Myocyte (in vitro differentiated cells): ENCODE measurements at places on chromosomes 2 and 18. TPM values are rescaled to one million over a fixed set of nuclear protein-coding genes. Genes with fewer than 3 reads are reported as not detected.
A peak's percentile ranks its signal among the peaks of the same experiment; 100 is the strongest.

DNA sequence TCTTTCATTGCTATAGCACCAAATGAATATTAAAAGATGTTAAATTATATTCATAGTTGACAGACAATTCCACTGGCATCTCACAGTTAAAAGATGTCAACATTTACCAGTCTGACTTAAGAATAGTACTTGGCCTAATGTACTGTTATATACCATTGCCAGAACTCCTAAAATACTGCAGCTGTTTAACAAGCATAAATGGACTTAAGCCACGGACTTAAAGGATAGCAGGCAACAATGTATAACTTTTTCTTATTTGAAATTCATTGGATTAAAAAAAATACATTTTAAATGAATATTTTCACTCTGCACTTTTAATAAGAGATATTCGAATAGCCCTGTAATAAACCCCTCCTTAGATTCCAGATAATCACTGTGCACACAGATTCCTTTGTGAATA, 3.8 kb downstream of the TCF4 start:
- DNase-seq, result no peak

DNA sequence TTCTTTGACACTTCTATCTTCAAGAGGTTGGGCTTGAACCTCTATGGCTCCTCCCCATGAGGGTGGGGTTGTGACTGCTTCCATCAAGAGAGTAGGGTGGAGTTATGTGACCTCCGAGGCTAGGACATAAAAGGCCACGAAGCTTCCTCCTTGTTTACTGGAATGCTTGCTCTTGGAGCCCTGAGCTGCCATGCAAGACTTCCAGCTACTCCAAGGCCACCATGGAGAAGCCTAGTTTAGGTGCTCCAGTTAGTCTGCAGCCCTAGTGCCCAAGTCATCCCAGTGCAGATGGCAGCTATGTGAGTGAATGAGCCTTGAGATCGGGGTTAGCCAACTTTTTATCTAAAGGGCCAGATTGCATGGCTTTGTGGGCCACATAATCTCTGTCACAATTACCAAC, 2.4 kb upstream of the MERTK start:
- no peak for DNase-seq

- no peak for DNase-seq
These were observed 9.5 kb downstream of the NFATC1 start for GRCh38 chr18:79405019-79405780.

DNA sequence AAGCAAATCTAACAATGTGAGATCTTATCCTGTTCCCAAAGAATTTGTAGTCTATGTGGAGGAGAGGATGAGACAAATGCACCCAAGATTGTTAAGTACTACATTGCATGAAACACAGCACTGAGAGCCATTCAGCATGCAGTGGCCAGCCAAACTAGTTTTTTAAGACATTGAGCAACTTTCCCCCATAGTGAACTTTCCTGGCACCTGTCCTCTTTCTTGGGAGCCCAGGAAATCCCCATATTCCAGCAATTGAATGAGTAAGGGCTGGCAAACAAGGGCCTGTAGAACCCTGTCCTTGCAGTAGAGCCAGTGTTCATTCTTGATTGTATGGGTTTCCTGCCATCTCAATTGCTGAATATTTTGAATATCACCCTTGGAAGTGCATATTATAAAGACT, 58.8 kb upstream of the FIGN start:
- DNase-seq, result no peak

GRCh38 chr2:65309699-65310098, 82.1 kb downstream of the ACTR2 start:
- DNase-seq, result no peak

DNA sequence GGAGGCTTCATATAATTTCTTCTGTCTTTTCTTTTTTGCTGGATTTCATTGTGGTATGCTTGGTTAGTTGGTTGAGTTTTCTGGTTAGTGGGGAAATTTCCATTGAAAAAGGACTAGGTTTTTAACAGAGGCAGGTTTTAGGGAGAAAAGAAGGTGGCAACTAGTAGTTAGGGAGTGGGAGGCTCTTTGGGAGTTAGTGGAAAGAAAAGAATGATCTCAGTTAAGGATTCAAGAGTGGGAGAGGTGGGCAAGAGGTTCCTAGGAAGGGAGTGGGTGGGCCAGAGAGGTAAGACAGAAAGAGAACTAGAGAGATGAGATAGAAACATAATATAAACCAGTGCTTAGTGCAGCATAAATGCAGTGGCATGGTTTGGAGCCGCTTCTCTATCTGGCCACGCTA, 96.9 kb downstream of the SPTBN1 start:
- no peak for DNase-seq

DNA sequence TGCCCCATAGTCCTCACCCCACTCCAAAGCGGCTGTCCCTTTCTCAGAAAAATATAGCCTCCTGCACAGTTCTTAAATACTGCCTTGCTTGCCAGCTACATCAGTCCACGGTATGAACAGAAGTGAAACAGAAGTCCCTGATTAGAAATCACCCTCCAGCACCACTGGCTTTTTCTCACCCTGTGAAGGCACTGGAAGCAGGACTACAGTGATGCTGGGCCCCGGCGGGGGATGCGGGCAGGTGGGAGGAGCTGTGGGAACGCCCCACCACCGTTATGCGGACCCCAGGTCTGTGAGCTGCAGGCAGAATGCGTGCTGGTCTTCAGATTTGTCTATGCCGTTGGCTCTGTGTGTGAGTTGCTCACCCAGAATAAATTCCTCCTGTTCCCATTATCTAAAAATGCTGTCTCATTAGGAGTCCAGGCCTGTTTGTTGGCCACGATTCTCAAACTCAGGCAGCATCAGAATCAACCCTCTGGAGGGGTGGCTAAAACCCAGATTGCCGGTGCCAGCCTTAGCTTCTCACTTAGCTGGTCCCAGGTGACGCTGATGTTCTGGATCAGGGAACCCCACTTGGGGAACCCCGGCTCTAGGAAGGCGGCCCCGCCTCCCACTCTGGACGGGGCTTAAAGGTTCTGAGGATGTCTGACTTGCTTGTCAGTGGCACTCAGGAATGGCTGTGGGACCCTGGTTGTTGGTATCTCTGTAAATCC, 224.8 kb upstream of the PXDN start:
- DNase-seq, result no peak

GRCh38 chr2:196295005-196295404, 123.6 kb upstream of the STK17B start:
- peak; percentile 59 for DNase-seq

DNA sequence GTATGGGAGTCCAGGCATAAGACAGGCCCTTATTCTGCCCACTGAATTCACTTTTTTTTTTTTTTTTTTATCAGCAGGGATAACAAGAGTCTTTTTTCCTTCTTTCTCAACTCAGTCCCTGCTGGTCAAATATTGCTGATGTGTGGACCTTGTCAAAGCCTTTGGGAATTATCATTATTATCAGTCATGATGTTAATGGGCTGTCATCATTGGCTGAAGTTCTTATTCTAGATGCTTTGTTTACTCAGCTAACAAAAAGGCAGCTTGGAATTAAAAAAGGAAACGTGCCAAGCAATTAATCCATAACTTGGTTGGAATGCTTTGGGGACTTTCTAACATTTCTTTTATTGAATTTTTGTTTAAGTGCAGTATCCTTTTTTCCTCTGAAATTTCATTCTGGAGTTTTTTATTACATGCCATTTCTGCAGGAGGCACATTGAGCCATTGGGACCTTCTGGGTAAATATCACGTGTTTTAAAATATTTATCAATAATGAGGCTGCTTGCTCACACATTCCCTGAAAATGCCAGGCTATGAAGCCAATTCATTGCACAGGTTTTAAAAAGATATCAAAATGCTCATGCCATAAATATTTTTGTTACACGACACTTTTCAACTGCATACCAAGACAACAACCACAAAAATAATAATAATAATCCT, 246.3 kb downstream of the TXNL1 start:
- DNase-seq, result no peak

- DNase-seq, result no peak
These were observed 181.3 kb upstream of the ZNF521 start for GRCh38 chr18:25533218-25533617.

DNA sequence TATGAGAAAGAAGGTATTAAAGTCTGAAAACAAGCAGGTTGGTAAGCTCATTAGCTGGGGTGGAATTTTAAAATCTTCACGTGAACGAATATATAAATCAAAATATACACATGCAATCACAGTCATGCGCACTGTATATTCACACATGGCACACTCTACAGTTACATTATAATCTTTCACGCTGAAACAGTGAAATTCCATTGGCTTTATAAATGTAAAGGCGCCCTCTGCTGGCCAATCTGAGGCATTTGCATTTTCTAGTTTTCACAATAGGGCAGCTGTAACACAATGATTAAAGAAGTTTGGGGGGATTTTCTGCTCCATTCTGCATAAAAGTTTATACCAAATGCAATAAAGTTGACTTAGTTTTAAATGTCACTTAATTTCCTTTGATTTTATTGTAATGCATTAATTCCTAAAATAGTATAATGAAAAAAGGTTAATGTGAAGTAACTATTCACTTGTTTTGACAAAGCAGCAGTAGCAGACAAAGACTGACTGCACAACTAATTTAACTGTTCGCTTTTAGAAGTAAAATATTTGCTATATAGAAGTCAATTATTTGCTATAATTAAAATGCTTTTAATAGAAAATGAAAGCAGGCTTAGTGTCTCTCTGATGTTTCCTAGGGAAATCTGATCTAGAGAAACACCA, 17.2 kb downstream of the IFIH1 start:
- DNase-seq, result peak; percentile 67

DNA sequence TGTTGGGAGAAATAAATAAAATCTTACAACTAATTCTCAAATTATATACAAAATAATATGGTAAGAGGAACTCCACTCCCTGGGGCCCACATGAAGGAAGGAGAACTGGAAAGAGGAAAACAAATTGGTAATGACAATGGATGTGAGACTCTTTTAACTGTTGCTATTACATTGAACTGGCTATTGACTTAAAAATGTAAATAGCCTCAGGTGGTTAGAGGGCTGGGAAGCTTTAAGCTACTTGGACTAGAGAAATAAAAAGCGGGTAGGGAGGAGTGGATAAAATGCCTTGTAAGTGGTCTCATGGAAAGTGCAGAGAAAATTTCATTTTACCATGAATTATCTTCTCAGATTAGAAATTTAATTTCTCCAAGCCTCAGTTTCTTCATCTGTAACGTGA, 64.1 kb downstream of the KCNJ3 start:
- DNase-seq, result no peak

GRCh38 chr18:41226186-41226585, 728.8 kb upstream of the PIK3C3 start:
- DNase-seq, result no peak

DNA sequence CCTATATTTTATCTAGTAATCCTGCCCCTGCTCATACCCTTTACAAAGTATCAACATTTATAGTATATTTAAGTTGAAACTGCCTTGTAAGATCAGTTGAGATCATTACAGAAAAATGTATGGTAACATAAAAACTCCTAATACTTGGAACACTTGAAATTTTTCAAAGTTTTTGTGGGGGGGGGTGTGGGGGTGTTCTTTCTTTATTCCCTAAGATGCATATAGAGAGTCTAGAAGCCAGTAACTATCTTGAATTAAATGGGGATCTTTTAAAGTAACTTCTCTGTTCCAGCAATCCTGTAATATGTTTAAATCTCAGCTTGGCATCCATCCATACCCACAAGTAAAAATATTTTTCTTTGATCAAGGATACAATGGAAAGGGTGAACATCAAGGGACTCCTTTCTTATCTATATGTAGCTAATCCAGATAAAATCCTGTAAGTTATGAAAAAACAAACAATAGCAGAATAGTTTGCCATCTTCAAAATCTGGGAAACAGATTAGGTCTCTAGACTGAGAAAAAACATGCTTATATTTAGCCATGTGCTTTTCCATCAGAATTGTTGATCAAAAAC, 455.3 kb downstream of the MEIS1 start:
- no peak for DNase-seq

DNA sequence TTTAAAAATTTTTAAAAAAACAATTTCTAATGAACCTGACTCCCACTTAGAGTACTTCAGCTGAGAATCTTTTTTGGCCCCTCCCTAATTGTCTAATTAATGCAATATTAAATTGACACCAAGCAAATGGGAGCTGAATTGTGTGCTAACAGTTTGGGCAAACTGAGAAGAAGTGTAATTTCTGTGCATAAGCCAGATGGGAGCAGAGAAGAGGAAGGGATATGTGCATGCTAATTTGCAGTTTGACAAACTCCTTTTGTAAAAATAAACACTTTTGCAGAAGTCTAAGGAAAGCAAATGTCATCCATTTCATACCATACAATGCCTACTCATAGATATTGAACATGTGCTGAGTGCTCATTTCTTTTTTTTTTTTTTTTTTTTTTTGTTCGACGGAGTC, 332.0 kb downstream of the CYRIA start:
- DNase-seq, result no peak

DNA sequence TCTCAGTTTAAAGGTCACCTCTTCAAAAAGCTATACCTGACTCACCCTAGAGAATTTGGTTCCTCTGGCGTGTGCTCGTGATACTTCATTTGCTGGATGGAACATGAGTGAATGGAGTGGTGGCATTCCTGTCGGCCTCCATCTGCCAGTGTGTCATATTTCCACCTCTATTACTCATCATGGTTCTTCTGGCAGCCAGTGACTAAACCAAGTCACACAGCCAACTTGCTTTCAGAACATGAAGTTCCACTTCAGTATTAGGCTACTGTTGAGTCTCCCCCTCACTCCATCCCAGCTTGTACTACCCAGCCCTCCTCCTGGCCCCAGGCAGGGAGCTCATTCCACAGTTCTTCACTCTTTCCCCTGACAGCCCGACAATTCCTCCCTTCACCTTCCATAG, 169.8 kb downstream of the MREG start:
- peak; percentile 85 for DNase-seq

- no peak for DNase-seq
These were observed 109.6 kb upstream of the CYRIA start for GRCh38 chr2:16774980-16775898.

DNA sequence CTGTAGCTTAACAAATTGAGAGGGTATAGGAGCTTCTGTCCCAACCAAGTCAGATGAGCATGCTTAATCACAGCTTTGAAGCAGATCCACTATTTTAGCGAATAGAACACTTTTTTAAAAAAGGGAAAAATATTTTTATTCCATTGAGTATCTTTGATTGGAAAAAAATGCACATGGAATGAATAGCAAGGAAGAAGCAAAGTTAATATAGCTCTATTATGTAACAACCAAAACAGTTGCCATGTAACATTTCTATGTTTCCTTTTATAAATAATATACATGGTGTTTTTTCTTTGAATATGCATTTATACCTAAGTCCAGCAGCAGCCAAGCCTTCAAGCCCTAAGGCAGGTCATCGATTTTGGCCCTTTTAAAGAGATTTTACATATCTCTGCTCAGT, 21.4 kb upstream of the SPTBN1 start:
- no peak for DNase-seq

GRCh38 chr2:207833251-207833751, 63.6 kb upstream of the FZD5 start:
- no peak for DNase-seq

GRCh38 chr18:74251297-74252038, 40.3 kb downstream of the CYB5A start:
- DNase-seq, result peak; percentile 22

GRCh38 chr18:67380867-67381266, 135.7 kb downstream of the DSEL start:
- DNase-seq, result no peak

- no peak for DNase-seq
These were observed 17.8 kb upstream of the DGKD start for GRCh38 chr2:233336541-233336940.

The PHLPP1 gene
- total RNA-seq, result 4.8 and 4.9 TPM in 2 replicates

The DARS1 gene
- 76.5 and 84.3 TPM in 2 replicates for total RNA-seq

The NABP1 gene
- 30.8 and 46.9 TPM in 2 replicates for total RNA-seq

The FAM237A gene
- not detected in 2 replicates for total RNA-seq

The TMEM150A gene
- total RNA-seq, result 22.7 and 24.9 TPM in 2 replicates

The ACYP2 gene
- 46.7 and 58.4 TPM in 2 replicates for total RNA-seq
